Germinal center (tissue), 1 donor: ENCODE measurements at places on chromosomes 2 and 18.
A peak's percentile ranks its signal among the peaks of the same experiment; 100 is the strongest.

- DNase-seq, result no peak
Measured at GRCh38 chr18:32378705-32379104, 92.0 kb downstream of the GAREM1 start.

DNA sequence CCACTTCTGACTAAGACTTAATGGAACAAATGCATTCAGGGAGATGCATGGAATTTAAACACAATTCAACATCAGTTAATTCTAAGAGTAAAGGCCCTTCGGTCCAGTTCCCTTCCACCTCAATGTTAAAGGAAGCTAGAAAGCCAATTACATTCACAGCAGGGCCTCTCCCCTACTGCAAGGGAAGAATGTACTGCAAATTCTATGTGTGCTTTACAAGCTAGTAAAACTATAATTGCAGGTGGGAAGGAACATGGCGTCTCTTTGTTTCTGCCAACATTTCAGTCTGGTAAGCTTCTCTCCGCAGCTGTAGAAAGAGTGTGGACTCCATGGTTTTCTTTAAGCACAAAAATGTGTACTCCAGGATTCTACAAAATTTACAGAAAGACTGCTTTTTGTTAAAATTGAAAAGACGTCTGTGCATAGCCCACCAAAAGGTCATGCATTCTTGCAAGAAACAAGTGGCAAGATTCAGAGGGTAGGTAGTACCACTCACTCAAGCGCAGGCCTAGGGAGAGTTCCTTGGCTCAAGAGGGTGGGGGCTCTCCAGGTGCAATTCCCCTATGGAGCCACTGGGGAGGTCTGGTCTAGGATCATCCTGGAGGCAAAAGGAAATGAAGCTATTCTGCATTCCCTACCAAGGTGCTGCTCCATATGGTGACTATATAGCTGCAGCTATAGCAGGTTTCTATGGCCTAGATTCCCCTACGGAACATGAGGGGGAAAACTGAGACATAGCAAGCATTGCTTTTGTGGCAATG is 127.0 kb upstream of the FZD5 start:
- no peak for DNase-seq

DNA sequence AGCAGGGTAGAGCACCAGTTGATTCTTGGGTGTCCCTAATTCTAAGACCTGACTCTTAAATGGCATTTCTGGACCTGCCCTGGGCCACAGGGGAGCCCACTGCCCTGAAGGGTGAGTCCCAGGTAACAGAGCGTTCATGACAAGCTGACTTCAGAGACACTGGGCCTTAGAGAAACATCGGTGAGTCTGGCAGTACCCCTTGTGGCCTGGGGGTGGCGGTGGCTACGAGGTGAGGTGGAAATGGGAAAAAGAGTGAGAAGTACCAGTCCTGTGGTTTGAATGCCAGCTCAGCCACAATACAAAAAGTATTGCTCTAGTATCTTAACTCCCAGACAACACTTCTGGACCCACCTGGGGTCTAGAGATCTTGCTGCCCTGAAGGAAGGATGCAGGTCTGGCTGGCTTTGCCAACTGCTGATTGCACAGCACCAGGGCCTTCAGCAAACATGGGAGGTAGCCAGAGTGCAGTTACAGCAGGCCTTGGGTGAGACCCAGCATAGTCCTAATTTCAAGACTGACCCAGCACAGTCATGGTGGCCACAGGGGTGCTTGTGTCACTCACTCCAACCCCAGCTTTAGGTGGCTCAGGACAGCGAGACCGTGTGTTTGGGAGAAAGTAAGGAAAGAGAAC is 44.5 kb downstream of the USP34 start:
- peak; percentile 80 for DNase-seq

DNA sequence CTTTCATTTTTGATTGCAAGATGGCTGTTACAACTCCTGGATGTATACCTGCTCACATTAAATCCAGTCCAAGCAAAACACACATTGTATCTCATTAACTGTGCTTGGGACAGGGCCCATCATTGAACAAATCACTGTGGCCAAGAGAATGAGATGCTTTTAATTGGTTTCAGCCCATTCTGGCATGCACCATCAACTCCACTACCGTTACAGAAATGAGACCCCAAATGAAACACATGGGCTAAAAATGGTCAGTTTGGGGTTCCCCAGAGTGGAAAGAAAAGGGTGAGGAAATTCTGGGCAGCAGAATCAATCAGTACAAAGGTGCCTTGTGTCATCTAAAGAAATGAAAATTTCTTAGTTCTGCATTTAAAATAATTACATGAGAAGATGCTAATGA is 52.7 kb downstream of the FAM171B start:
- no peak for DNase-seq

DNA sequence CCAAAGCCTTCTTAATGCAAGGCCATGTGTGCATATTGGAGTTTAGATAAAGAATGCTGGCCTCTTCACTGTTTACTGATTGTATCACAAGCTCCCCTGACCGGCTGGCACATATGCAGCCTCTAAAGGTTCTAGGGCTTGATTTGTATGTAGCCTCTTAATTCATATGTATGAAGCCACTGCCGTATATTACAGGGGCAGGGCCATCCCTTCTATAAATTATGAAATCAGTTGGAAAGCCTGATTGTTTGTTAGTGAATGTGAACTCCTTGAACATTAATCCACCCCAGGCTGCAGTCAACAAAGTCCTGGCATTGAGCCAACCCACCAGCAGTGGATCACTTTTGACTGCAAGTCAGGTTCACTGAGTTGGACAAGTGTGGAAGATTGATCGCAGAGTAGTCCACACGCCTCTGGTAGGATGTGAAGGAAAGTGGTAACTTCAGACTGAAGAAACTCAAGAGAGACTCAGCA is 61.6 kb upstream of the PARD3B start:
- no peak for DNase-seq

DNA sequence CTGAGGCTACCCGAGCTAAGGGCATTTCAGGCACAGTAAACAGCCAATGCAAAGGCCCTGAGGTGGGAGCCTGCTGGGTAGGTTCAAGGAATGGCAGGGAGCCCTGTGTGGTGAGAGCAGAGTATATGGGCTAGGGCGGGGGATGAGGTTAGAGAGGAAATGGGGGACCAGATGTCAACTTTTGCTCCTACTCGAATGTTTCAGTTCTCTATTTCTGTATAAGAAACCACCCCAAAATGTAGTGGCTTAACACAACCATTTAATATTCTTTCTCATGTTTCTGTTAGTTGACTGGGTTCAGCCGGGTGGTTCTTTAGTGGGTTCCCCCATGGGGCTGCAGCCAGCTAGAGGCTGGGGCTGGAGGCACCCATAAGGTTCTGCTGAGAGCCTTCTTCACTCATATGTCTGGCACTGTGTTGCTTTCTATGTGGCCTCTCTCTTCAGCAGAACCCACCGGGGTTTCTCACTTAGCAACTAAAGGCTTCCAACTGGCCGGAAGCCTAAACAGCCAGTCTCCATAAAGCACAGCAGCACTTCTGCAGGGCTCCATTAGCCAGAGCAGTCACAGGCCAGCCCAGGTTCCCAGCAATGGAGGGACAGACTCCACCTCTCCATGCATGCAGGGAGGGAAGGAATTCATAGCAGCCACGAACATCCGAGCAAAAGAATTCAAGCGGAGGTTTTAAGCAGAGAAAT is 5.6 kb upstream of the ATOH8 start:
- peak; percentile 35 for DNase-seq

DNA sequence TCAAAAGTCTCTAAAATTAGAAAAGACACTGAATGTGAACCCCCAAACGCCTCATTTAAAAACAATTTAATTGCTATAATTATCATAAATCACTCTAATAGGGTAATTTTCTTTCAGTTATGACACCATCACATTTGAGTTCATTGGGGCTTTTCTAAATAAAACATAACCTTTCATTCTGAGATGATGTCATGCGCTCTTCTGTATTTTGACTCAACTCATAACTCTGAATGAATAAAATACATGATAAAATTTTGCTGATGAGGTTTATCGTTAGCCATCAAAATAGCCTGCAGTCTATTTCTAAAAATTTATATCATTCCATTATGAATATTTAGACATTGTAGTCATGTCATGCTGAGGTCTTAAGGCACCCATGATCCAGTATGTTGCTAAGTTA is 1099.7 kb downstream of the SUCLG1 start:
- DNase-seq, result no peak

GRCh38 chr2:160358046-160358445 is 135.6 kb downstream of the RBMS1 start:
- DNase-seq, result no peak

- no peak for DNase-seq
Measured at GRCh38 chr2:175880-176820, 87.7 kb downstream of the SH3YL1 start.

GRCh38 chr2:214117054-214117453 is 293.8 kb upstream of the VWC2L start:
- DNase-seq, result no peak

DNA sequence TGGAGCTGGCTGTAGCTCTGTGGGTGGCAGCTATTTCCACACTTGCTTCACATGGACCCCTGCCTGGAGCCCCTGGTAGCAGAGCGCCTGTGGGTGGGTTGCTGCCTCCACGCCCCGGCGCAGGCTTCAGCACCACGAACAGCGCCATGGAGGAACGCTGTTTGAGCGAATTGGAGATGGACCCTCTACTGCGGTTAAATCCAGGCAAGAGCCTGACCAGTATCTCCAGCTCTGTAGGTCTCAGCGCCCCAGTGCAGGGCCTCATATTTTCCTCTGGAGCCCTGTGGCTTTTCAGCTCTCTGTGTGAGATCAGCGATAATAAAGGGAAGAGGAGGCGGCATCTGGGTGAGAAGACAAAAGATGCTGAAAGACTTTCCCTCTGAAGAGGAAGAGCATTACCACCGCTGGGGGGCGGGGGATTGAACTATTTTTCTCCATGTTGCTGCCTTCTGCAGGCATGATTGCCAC is 12.0 kb downstream of the ONECUT2 start:
- DNase-seq, result no peak

- DNase-seq, result no peak
Measured at GRCh38 chr2:29347774-29348461, 232.7 kb downstream of the CLIP4 start.

DNA sequence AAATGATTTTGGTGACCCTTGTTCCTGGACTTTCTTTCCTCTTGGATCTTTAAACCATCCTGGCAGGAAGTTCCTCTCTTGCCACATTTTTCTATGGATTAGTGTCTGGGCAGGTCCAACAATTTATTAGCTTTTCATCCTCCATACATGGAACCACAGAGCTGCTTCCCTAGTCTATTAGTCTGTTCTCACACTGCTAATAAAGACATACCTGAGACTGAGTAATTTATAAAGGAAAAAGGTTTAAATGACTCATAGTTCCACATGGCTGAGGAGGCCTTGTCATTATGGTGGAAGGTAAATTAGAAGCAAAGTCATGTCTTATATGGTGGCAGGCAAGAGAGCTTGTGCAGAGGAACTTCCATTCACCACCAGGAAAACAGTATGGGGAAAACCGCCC is 122.9 kb downstream of the DDX1 start:
- DNase-seq, result no peak

- DNase-seq, result peak; percentile 17
Measured at GRCh38 chr2:25497918-25498407, 156.2 kb upstream of the DNMT3A start.

GRCh38 chr2:102238039-102238756 is 51.4 kb downstream of the IL1RL2 start:
- no peak for DNase-seq

DNA sequence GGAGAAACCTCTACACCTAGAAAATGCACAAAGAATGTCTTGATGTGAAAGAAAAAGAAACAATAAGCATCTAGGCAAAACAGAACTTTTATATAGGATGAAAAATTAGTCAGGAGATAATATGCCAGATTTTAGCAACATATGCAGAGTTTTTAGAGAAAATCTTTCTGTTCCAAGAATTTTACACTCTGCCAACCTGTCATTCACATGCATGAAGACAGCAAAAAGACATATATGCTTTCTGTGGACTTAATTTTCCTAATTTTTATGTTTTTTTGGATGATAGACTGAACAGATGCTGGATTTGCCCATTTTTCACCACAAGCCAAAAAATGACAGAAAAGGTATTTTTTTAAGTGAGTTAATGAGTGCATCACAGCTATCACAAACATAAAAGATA is 637.3 kb downstream of the TRIB2 start:
- DNase-seq, result no peak

- no peak for DNase-seq
Measured at GRCh38 chr2:71943238-71944182, 204.2 kb downstream of the CYP26B1 start.

DNA sequence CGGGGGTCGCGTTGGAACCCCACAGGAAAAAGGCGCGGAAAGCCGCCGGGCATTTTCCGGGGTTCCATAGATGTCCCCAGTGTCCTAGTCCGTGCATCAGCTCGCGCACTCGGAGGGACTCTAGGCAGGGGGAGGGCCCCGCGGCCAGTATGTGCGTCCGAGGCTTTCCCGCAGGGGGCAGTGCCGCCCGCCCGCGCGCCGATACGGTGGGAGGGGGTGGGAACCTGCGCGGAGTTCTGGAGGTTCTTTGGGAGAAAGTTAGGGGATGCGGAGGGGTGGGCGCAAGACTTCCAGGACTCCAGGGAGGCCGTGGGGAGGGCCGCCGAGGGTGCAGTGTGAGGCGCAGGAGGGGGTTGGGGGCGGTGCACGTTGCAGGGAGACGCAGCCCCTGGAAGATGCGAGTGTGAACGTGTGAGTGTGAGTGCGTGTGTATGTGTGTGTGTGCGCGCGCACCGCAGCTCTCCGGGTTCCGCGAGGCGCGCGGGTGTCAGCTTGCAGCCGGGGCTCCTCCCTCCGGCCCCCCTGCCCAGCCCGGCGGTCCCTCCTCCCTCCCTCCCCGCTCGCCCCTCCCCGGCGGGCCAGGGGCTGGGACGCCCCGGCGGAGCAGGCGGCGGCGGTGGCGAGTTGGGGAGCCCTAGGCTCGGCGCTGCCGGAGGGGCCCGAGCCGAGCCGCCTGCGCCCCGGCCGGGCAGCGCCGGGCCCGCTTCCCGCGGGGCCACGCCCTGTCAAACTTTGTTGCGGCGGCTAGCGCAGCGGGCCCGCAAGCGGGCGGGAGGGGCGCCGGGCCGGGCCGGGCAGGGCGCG is at the start of gene TCF7L1:
Gene TCF7L1 (plus strand): TSS at position 559 of the 804 bp plus-strand sequence. CDS start 293 bp downstream, outside the sequence.
- peak; percentile 49 for DNase-seq

DNA sequence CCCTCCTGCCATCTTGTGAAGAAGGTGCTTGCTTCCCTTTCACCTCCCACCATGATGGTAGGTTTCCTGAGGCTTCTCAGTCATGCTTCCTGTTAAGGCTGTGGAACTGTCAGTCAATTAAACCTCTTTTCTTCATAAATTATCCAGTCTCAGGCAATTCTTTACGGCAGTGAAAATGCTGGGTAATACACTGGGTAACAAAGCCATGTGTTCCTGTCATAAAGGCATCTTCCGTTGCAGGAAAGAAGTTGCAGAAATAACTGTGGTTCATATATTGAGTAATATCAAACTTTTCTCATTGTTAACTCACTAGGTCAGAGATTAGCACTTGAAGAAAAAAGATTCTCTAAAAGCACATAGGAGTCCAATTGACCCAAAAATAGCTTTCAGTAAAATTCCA is 163.9 kb upstream of the HNMT start:
- DNase-seq, result no peak

- no peak for DNase-seq
Measured at GRCh38 chr18:72104851-72105250, 439.3 kb downstream of the CBLN2 start.

DNA sequence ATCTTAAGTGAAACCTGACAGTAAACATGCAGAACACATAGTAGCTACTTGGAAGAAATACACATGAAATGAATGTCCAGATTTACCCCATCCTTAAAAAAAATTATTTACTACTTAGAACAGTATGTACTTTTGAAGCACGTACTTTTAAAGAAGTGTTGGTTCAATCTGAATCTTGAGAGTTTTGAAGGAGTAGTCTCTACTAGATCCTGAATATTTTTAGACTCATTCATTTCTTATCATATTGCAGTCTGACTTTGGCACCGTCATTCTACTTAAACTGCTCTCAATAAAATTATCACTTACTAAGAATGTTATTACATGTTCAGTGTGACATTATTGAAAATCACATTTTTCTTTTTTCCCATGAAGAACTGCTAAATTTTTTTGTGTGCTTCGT is 187.8 kb downstream of the DPP4 start:
- DNase-seq, result no peak
